Stimulated activated CD4-positive, alpha-beta T cell treated with anti-CD3 and anti-CD28 coated beads, Interleukin-4, amount 100 ng/mL, for 48 hours (primary cell): ENCODE measurements at places on chromosomes 2 and 18.

GRCh38 chr18:24022161-24022560, 7.6 kb downstream of the TTC39C start:
- no peak for DNase-seq

DNA sequence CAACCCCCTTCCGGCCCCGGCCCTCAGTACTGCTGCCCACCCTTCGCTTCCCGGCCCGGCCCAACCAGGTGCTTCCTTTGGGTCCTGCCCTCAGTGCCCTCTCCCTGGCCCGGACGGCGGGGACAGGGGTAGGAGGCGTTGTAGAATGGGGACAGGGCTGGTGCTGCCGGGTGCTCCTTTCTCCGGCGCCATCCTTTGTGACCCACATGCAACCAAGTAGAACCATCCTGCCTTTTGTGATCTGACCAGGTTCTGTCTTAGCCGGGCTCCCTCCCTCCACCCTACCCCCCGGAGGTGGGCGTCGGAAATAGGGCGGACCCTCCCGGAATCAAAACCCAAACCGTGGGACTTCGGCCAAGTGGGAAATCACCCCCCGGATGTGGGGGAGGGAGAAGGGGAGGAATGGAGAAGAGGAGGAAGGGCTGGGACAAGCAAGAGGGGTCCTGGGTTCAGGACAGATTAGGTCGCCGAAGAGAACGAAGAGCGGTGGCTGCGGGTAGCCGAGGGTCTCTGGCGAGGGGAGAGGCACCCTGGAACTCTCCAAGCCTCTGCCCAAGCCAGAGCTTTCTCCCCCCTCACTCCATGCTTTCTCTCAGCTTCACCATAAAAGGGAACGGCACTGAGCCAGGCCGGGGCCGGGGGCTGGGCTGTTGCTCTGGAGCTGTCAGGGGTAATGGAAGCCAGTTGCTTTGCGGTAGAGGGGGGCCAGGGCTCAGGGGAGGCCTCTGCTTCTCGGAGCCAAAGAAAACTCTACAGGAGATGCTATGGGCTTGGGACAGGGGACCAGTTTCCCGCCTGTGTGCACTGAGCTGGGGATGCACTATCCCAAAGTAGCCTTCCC, 756 bp upstream of the OST4 start:
- DNase-seq: no peak

DNA sequence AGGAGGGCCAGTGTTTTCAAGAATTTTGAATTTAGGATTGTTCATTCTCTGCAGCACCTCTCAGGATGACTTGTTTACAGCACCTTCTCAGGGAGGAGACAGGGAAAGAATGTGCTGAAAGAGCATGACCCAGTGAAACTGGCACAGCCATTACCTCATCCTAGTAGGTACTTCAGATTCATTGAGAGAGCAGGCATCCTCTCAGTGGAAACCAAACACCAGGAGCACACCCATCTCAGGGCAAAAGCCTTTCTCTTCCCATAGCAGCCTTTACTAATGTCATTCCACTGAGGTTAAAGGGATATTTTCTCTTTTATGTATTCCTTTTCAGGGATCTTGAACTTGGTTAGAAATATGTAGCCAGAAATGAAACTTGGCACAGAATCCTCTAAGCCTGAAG, 2.6 kb downstream of the MAP2 start:
- DNase-seq: no peak

GRCh38 chr2:224259831-224260230, 142.1 kb downstream of the FAM124B start:
- no peak for DNase-seq

DNA sequence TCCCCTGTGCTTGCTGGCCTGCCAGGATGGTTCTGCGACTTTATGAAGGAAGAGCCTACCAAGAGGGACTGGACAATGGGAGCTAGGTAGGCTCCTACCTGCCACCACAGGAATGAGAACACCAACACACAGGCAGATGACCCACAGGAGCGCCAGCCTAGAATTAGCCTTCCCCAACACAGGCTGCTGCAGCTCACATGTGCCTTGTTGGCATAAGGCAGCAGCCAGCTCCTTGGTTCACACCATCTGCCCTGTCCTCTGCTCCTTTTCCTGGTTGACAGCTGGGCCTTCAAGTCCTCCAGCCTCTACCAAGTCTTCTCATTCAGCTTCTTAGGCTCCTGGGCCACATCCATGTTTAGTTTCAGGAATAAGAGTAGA, 705.4 kb upstream of the RAB6C start:
- no peak for DNase-seq

- DNase-seq: no peak
Observed at GRCh38 chr2:210839450-210839849, 283.1 kb downstream of the CPS1 start.

GRCh38 chr2:240168041-240168440, 27.6 kb upstream of the OTOS start:
- DNase-seq: no peak

GRCh38 chr18:62209046-62209445, 22.0 kb downstream of the RELCH start:
- DNase-seq: no peak

DNA sequence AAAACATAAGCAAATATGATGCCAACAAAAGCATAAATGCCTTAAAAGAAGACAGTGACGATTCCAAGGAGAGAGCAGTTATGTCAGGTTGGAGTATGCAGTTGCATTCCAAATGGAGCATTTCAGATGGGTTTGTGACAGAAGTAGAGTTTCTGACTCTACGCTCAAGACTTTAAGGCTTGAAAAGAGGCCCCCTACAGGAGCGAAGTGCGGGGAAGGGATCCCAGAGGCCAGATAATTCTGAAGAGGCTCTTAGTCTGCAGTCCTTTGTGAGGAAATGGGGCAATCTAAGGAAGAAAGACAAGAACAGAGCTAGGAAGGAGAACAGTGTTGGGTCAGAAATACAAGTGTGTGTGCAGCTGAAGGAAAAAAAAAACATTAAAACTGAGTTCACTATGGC, 95.5 kb downstream of the ZNF521 start:
- no peak for DNase-seq

DNA sequence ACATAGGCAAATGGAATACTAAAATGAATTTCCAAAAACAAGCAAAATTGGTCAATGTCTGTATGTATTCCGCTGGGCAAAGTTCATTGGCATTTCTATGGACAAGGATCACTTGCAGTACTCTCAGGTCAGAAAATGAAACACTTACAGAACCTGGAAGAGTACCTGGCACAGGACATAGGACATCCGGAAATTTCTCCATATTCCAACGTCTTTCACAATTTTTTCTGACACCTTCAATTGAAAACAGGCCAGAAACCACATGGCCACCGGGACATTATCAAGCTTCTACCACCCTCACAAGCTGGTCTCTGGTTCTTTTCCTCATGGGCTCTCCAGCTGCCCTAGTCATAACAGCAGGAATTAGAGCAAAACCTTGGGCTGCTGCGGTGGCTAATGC, 96.9 kb upstream of the MSH6 start:
- DNase-seq: no peak

GRCh38 chr2:82182270-82182669, 1877.7 kb upstream of the LRRTM1 start:
- DNase-seq: no peak

- DNase-seq: no peak
Observed at GRCh38 chr2:140882671-140883620, 1247.9 kb downstream of the LRP1B start.
